CD4-positive, alpha-beta T cell treated with Interferon gamma for 1 hour (primary cell): ENCODE measurements at places on chromosomes 3 and 15.

- DNase-seq: peak; percentile 85
Measured at GRCh38 chr3:52144034-52144795, 10.0 kb downstream of the POC1A start.

GRCh38 chr3:188431040-188431439 lies 277.1 kb downstream of the LPP start:
- no peak for DNase-seq

DNA sequence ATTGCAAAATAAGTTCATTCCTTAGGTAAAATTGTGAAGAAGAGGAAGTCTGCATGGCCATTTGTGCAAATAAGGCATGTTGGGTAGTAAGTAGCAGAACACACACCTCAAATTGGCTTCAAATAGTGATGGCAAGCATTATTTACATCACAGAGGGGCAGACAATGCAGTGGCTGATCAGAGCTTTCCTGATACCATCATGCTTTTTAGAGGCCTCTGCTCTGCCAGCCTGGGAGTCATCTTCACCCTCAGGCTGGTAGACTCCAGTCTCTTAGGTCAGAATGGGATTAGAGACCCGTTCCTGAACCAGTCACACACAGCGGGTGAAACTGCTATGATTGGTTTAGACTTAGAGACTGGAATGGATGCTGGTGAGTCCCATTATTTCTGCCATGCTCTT lies 396.0 kb upstream of the MCTP2 start:
- no peak for DNase-seq

GRCh38 chr3:12974819-12975218 lies 98.4 kb downstream of the IQSEC1 start:
- DNase-seq: no peak

DNA sequence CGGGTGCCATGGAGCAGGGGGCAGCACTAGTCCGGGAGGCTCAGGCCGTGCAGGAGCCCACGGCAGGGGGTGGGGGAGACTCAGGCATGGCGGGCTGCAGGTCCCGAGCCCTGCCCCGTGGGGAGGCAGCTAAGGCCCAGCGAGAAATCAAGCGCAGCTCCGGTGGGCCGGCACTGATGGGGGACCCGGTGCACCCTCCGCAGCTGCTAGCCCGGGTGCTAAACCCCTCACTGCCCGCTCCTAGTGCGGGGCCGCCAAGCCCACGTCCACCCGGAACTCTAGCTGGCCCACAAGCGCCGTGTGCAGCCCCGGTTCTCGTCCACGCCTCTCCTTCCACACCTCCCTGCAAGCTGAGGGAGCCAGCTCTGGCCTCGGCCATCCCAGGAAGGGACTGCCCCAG lies 49.6 kb upstream of the SOX14 start:
- no peak for DNase-seq
